ENCODE measurements at places on chromosomes 3 and 15.
A peak's percentile ranks its signal among the peaks of the same experiment; 100 is the strongest.

GRCh38 chr15:70118599-70118998 is 20.9 kb upstream of the TLE3 start:
- DNase-seq = no peak
- no peak overlapping the region for H3K4me3 ChIP-seq
- peaks cover 13% of the 10 kb centered on the region for H3K27me3 ChIP-seq
- no peaks in the 10 kb centered on the region for H3K36me3 ChIP-seq
- H3K27ac ChIP-seq = no peak overlapping the region

- H3K27ac ChIP-seq = no peak overlapping the region
- peaks cover 6% of the 10 kb centered on the region for H3K4me1 ChIP-seq
- H3K36me3 ChIP-seq = no peaks in the 10 kb centered on the region
- no peak overlapping the region for H3K4me3 ChIP-seq
- peak; percentile 73 for DNase-seq
- peaks cover 16% of the 10 kb centered on the region for H3K27me3 ChIP-seq
Observed at GRCh38 chr3:69410301-69410700, 24.4 kb upstream of the FRMD4B start.

GRCh38 chr15:89628806-89629715 is 26.2 kb downstream of the KIF7 start:
- no peaks in the 10 kb centered on the region for H3K4me1 ChIP-seq
- H3K36me3 ChIP-seq = peaks cover 83% of the 10 kb centered on the region
- H3K4me3 ChIP-seq = no peak overlapping the region

DNA sequence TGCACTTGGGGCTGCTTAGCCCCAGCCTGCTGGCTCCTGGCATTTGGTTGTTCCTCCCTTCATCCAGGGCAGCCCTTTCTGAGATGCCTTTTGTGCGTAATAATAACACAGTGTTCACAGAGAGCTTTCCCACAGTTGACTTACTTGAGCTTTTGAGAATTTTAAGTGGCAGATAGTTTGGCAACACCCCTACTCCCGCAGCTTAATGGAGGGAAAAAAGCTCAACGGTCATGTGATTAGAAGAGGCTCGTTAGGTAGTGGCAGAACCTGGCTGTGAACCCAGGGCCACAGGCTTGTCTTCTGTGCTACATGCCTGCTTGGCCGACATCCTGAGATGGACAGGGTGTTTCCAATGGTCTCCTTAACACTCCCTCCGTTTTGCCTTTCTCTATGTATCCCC is 4.7 kb downstream of the KBTBD13 start:
- peaks cover 19% of the 10 kb centered on the region for H3K4me1 ChIP-seq
- peaks cover 48% of the 10 kb centered on the region for H3K27me3 ChIP-seq
- H3K4me3 ChIP-seq = no peak overlapping the region
- DNase-seq = no peak
- no peak overlapping the region for H3K27ac ChIP-seq
- no peaks in the 10 kb centered on the region for H3K36me3 ChIP-seq

DNA sequence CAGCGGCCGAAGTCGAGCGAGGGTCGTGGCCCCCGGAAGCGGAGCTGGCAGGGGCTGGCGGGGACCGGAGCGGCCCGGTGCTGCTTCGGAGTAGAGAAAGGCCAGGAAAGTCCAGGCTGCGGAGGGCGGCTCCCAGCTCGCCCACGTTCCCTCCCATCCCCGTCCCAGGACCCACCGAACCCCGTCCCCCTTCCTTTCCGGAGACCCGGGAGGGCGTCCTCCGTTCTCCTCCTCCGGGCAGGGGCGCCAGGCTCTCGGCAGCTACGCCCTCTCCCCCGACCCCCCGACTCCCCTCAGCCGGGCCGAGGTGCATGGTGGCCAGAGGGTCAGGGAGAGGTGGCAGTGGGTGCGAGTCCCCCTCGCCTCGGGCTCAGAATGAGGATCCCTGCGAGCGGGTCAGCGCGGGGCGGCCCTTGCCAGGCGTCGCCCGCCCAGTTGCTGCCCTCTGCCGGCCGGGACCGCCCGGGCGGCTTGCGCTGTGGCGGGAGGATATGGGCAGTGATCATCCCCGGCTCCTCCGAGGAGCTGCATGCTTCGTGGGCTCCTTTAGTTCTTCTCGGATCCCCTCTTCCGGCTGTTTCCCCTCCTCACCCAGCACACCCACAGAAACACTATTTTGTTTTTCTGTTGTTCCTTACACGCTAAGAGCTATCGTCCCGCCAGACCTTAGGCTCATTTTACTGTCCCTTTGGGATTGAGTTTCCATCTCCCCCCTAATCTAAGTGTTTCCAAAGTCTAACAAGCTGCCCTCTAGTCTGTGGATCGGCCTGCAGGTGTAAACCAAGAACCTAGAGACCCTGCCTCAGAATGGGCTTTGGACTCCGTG is 744 bp upstream of the ALDH1A2 start:
- peak overlapping the region; percentile 23 for H3K4me3 ChIP-seq
- no peak overlapping the region for H3K27ac ChIP-seq
- H3K4me1 ChIP-seq = peaks cover 8% of the 10 kb centered on the region
- peak; percentile 73 for DNase-seq

All from activated T-cell treated with anti-CD3 and anti-CD28 coated beads, Interleukin-2, amount 50 U/mL, for 24 hours (primary cell).